CD4-positive, alpha-beta T cell treated with Interleukin-4 for 4 hours (primary cell): ENCODE measurements at places on chromosomes 1 and 21.

DNA sequence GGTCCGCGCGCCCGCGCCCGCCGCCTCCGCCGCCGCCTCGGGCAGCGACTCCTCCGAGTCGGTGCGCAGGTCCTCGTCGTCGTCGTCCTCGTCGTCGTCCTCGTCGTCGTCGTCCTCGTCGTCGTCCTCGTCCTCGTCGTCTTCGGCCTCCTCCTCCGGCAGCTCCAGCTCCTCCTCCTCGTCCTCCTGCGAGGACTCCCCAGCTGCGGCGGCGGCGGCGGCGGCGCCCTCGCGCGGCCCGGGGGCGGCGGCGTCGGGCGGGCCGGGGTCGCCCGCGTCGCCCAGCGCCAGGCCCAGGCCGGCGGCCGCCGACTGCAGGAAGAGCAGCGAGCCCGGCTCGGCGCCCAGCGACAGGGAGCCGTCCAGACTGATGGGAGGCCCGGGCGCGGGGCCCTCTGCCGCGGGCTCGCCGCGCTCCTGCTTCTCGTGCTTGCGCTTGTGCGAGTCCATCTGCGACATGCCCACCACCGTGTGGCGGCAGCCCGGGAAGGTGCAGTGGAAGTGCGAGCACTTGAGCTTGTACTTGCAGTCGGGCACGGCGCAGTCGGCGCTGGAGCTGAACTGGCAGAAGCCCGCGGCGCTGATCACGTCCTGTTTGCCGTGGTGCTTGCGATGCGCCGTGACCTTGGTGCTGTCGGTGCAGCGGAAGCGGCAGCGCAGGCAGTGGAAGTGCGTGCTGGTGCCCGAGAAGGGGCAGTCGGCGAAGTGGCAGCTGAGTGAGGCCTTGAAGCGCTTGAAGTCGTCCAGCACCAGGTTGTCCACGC lies 157.3 kb downstream of the CASZ1 start:
- DNase-seq: no peak

DNA sequence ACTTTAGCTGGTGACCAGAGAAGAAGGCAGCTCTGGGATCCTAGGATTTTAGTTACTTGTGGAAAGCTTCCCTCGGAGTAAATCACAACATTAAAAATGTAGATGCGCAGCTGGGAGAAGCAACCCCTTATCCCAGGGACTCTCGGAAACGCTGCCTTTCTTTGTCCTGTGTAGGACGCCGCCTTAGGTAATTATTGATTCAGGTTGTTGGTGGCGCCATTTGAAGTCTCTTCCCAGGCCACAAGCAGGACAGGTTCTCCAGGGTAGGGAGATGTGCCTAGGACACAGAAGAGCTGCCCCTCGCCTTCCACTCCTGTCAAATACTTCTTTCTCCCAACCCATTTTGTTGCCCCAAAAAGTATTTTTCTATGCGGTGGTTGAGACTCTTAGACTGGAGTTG lies 10.3 kb downstream of the SLC37A1 start:
- no peak for DNase-seq

DNA sequence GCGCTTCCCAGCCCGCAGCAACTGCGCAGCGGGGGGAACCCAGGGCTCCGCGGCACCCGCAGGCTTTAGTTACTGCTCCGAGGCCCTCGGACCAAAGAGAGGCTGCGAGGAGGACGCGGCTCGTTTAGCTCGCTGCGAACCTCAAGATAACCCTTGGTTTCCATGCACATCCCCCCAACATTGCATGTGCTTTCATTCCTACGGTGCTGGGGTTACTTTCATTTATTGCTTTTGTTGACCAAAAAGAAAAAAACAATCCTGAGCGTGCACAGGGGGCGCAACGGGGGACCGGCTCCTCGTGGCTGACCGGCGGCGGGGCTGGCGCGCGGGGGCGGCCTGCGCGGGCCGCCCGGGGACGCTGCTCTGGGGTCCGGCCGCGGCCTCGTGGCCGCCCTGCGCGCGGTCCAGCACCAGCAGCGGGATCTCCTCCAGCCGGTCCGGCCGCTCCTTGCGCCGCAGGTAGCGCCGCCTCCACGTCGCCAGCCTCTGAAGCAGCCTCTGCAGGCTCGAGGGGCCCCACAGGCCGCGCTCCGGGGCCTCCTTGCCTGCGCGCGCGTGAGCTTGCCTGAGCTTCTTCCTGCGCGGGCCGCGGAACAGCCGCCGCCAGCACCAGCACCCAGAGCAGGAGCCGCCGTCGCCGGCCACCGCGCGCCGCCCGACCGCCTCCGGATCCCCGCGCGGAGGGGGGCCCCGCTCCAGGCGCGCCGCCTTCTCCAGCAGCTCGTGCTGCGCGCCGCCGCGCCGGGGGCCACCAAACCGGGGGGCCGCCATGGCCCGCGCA lies 77.4 kb downstream of the DESI2 start:
- no peak for DNase-seq

GRCh38 chr1:209626346-209627026 lies 25.7 kb downstream of the LAMB3 start:
- DNase-seq: no peak
